Cardiac muscle cell (in vitro differentiated cells and primary cell): ENCODE measurements at places on chromosomes 11 and 22.

DNA sequence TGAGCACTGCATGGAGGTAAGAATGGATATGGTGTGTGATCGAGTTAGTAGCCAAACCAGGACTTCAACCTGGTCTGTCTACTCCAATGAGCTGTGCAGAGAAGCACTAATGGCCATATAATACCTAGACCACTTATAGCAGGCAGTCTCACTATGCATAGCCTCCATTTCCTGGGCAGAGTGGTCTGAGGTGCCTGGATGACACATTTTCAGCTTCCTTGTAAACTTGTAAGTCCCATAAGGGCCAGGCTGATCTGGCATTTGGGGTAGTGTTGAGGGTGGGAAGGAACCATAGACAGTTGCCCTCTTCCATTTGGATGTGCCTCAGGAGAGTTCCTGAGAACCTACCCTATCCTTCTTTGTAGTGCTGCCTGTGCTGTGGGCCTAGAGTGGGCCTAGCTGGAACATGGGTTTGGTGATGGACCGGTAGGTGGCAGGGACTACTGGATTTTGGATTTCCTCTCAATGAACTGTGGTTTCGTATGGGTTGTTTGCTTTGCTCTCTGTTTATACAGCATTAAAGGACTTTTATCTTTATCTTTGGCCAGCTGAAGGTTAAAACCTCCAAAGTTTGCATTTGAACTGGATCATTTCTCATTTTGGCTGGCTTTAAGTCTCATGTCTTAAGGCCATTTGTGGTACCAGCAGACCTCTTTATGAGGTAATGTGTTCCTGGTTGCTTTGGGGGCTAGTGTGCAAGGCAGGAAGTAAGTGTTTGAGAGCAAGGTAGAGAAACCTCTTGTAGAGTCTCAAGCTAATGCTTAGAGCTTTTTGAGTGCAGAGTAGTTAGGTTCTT, 86.9 kb downstream of the STIM1 start:
- no peak for DNase-seq

DNA sequence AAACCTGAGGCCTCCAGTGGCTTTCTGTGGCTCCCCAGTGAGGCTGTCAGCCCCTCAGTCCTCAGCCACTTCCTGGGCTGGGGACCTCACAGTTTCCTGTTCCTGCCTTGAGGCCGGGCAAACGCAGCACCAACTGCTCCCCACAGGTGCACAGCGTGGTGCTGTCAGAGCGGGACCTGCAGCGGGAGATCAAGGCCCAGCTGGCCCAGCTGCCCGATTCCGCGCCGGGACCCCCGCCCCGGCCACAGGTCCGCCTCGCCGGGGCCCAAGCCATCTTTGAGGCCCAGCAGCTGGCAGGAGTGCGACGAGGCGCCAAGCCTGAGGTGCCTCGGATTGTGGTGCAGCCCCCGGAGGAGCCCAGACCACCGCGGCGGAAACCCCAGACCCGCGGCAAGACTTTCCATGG, 5.4 kb downstream of the TBC1D10C start:
- no peak for DNase-seq

DNA sequence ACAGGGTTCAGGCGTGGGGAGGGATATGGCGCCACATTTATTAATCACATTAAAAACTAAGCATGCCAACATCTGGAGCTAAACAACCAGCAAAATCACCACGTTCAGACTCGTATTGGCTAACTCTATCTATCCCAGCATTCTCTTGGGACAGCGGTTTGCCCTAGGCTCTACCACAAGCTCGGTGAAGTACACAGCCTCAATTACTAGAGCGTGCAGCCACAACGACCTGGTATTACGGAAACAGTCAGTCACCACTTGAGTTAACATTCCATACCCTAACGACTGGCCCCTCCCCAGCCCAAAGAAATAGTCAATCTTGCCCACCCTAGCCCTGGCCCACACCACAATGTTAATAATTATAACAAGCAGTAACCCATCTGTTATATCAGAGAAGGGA, 32.1 kb downstream of the APOL5 start:
- no peak for DNase-seq

GRCh38 chr22:44151676-44152075, 29.0 kb upstream of the PARVG start:
- no peak for DNase-seq

GRCh38 chr11:119389611-119390254, 8.2 kb upstream of the USP2 start:
- no peak for DNase-seq

DNA sequence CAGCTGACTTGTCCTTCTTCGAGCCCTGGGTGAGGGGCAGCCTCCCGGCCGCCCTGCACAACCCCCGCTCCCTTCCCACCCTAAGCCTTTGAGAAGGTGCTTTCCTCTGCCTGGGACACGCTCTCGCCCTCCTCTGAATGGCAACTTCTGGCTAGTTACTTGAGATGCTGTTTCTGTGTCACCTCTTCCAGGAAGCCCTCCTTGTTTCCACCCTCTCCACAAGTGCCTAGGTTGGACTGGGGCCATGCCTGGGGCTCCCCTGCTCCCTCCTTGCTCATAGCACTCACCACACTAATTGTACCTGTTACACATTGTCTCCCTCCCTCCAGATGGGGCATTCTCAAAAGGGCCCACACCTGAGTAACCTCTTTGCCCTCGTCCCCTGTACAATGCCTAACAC, 72.2 kb downstream of the SCUBE1 start:
- DNase-seq: no peak

DNA sequence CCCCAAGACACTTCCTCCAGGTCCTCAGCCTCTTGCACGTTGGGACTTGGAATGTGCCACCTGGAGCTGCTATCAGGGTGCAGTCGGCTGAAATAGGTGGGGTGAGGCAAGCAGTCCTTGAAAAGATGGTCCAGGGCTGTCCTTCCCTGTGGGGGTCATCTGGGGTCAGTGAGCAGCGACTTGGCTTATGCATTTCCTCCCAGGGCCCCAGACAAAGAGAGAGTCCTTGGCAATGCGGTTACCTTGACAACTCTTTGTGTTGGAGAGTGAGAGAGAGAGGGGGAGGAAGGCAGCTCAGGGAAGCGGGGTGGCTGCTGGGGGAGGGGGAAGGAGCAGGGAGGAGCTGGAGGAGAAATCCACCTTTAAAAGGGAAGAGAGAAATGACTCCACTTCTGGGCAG, 93.8 kb downstream of the MIAT start:
- no peak for DNase-seq

GRCh38 chr11:111963931-111964340, 26.8 kb downstream of the DIXDC1 start:
- DNase-seq: no peak

- DNase-seq: no peak
Measured at GRCh38 chr11:122271137-122271536, 155.1 kb upstream of the BLID start.

- no peak for DNase-seq
Measured at GRCh38 chr11:117219001-117219400, 12.9 kb downstream of the PCSK7 start.

GRCh38 chr11:88103337-88104206, 71.7 kb downstream of the RAB38 start:
- DNase-seq: peak; percentile 77

DNA sequence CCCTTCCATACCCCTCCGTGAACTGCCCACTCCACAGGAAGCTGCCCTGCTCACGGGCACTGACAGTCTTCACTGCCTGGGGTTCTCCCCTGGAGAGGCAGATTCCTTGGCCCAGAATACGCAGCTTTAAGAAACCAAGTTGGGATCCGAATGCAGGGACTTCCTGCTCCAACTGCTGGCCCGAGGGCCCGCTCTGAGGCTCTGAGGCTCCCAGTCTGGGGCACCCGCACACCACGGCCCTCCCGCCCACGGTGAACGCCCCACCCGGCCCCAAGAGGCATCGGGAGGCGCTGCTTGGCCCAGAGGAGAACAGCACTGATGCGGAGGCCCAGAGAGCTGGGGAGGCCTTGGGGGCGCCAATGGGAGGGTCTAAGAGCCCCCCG, 42.3 kb downstream of the IGF2 start:
- DNase-seq: no peak

DNA sequence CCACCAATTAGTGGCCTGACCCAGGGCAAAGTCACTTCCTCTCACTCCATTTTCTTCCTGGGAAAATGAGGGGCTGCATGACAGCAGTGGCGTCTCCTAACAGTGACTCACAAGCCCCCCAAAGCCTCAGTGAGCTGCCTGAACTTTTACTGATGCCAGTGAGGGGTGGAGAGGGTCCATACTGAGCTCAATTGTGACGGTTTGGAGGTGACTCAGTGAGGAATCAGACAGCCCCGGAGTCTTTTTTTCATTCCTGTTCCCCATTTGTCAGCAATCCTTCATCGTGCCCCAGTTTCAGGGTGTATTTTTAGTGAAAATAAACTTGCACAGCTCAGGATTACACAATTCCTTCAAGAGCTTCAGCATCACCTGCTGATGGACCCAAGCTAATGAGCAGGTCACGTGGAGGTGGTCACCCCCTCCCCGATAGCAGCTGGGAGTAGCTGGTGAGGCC, 30.1 kb upstream of the RASD2 start:
- no peak for DNase-seq

- DNase-seq: no peak
Measured at GRCh38 chr11:104366321-104366734, 202.4 kb upstream of the PDGFD start.

GRCh38 chr11:96162816-96163499, 180.0 kb downstream of the MAML2 start:
- peak; percentile 98 for DNase-seq

- DNase-seq: no peak
Measured at GRCh38 chr22:31088233-31088986, 7.3 kb downstream of the SMTN start.

DNA sequence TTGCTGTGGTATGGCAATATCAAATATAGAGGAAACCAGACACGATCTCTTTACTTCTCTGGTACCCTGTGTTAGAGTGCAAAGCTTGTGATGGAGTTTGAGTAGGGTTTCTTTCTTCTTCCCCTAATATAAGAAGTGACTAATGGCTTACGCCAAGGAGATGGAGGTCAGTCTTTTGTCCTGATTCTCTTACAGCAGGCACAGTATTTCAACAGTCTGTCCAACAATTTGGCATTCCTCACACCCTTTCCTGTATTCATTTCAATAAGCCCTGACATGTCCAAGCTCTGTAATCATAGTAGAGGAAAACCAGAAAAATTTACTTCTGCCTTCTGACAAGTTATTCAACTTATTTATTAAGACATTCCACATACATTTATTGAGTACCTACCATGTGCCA, 546.2 kb downstream of the TMEM135 start:
- no peak for DNase-seq

GRCh38 chr11:17366495-17366894, 14.9 kb downstream of the NCR3LG1 start:
- no peak for DNase-seq

GRCh38 chr22:19756288-19757128, 4.1 kb upstream of the TBX1 start:
- DNase-seq: no peak

- DNase-seq: peak; percentile 63
Measured at GRCh38 chr11:111153194-111153593, 92.3 kb upstream of the POU2AF2 start.

- DNase-seq: no peak
Measured at GRCh38 chr11:36777311-36777710, 179.3 kb upstream of the RAG2 start.

- DNase-seq: no peak
Measured at GRCh38 chr11:101812546-101812945, 102.3 kb upstream of the CEP126 start.

DNA sequence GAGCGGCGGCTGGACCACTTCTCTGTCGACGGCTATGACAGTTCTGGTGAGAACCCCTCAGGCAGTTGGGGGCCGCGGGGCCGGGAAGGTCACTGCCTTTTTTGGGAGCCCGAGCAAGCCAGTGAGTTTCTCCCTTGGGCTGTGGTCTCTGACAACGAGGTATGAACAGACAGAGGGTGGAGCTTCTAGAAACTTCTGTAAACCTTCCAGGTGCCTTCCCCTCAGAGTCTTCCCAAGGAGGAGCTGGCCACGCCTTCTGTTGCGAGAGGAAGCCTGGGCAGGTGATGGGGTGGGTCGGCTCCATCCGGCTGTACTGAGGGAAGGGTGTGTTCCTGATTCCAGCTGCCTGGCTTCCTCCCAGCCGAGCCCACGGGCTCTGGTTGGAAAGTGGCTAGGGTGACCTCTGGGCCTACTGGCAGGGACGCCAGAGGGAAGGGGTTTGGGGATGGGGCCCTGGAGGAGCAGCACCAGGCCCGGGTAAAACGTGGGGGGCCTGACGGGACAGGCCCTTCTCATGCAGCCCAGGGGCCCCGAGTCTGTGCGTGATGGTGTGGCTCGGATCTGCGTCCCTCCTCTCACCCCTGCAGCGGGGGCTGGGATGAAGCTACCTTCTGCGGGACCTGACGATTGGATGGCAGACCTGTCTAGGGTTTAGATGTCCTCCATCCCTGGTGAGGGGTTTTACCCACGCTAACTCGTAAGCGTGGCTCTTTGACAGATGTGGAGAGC, 110.8 kb downstream of the KCNQ1OT1 start:
- no peak for DNase-seq

DNA sequence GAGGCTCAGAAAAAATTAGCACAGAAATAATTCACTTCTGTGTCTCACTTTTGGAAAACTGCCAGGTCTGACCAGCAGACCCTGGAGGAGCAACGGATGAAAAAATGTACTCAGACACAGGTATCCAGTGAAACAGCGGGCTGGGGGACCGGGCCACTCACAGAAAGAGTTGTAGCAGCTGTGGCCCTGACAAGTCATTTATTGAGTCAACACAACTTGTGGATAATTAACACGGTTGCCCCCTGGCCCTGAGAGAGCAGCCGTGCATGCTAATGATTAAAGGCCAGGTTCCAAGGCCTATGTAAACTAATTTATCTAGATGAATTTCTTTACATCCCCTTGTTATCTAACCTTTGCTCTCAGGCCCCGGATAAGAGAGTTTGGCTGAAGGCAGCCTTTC, 131.3 kb downstream of the AASDHPPT start:
- DNase-seq: peak; percentile 25

- no peak for DNase-seq
Measured at GRCh38 chr11:63765688-63766241, 2.8 kb downstream of the ZFTA start.

DNA sequence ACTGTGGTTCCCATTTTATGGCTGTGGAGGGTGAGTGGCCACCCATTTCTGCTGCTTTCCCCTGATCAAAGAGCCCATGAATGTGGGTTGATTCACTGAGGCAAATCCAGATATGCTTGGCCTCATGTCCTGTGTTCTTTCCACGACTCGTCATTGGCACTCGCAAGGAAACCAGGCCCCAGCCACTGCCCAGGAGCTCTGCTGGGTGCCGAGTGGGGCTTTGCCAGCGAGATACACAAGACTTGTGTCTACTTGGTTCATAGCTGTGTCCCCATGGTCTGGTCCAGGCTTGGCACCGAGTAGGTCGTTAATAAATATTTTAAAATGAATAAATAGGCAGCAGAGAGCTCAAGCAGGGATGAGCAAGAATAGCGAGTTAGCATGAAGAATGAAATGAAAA, 1291.5 kb downstream of the TBC1D22A start:
- DNase-seq: no peak
